A549 treated with AZD2906 at 1 μM for 4 hours (cell line): ENCODE measurements at places on chromosomes 3 and 15. TPM values are rescaled to one million over a fixed set of nuclear protein-coding genes. Genes with fewer than 3 reads are reported as not detected.

Gene C2CD4A
- 0.11 to 0.21 TPM (median 0.14 TPM) in 5 replicates for total RNA-seq

Gene GRM2
- 0.03 to 0.05 TPM (median 0.04 TPM) in 4 of 5 replicates, not detected in the other for total RNA-seq

Gene CNBP
- 342 to 381 TPM (median 348 TPM) in 5 replicates for total RNA-seq

Gene SPTBN5
- 0.10 to 0.25 TPM (median 0.17 TPM) in 5 replicates for total RNA-seq

Gene CATSPER2
- total RNA-seq = 0.24 to 1.2 TPM (median 0.95 TPM) in 5 replicates

Gene SHC4
- 0.61 to 1.2 TPM (median 0.77 TPM) in 5 replicates for total RNA-seq
